RWPE1 (cell line): ENCODE measurements at places on chromosomes 3 and 15.

DNA sequence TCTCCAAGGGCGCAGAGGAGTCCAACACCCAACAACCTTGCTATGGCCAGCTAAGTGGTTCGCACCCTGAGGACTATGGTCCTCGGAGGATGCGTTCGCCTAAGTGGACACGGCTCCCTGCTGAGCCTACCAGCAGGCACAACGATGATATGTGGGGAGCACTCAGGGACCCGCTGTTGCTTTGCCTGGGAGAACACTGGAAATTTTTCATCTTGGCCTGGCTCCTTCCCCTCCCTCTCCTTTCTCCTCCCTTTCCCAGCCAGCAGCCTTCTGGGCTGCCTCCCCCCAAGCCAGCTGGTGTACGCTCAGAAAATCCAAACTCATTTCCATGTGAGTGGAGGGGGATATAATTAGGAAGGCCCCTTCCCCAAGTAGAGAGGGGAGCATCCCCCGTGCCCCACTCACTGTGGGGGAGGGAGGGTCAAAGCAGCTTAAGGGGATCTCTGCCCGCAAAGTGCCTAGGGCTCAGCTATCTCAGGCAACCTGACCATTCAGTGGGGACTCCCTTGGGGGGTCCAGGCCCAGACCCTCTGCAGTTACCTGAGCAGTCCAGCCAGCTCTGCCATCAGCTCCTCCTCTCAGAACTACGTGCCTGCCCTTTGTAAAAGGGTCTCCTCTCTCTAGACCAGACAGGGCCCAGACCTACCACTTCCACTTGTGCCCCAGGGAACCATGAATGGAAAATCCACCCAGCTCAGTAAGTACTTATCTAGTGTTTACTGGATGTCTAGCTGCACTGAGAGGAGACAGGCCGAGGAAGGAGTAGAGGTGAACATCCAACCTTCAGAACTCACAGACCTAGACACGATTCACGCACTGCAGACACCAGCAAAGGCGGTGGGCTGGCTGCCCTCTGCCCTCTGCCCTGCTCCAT lies 742 bp upstream of the SEMA7A start:
- DNase-seq: no peak

- DNase-seq: peak; percentile 14
Observed at GRCh38 chr15:79130535-79131130, 40.1 kb upstream of the RASGRF1 start.

- DNase-seq: peak; percentile 13
Observed at GRCh38 chr3:173529062-173529711, 131.6 kb downstream of the NLGN1 start.

DNA sequence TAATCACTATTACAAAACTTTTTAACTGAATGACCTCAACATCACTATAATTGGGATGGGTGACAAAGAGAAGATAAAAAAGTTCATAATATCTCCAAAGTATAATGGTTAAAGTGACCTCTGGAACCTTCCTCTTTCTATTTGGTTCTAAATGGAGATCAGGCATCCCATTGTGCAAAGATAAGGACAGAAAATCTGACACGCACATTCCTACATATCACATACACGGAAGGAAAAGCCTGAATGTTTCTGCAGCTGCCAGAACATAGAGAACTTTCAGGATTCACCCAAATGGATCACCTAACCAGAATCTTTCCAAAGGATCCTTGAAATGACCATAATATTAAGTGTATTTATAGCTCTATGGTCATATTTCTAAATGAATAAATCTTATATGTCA lies 128.2 kb downstream of the TFDP2 start:
- no peak for DNase-seq

- no peak for DNase-seq
Observed at GRCh38 chr3:25367025-25367424, 61.0 kb upstream of the RARB start.

GRCh38 chr3:139930211-139930610 lies 4.8 kb upstream of the CLSTN2 start:
- DNase-seq: no peak

GRCh38 chr3:184448321-184449160 lies 68.7 kb downstream of the CHRD start:
- peak; percentile 77 for DNase-seq

- DNase-seq: no peak
Observed at GRCh38 chr3:113606539-113607218, 74.3 kb downstream of the SIDT1 start.

DNA sequence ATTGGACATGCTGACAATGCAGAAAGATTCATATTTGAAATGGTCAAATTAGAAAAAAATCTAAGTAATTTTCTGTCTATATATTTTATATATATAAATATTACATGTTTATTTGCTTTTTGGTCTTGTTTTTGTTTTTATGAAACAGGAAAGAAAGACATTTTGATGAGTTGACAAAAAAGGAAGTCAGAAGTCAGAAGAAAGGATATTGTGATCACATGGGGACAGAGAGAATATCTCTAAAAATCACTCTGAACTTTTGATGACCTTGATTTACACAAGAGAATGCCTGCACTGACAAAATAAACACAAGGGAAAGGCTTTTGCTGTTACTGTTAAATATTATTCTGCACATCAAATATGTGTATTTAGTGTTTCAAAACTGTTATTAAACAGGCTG lies 811.2 kb downstream of the SI start:
- DNase-seq: no peak

GRCh38 chr15:99402014-99402729 lies 150.9 kb downstream of the LRRC28 start:
- DNase-seq: no peak

GRCh38 chr3:101119535-101119934 lies 126.3 kb upstream of the ABI3BP start:
- peak; percentile 6 for DNase-seq

DNA sequence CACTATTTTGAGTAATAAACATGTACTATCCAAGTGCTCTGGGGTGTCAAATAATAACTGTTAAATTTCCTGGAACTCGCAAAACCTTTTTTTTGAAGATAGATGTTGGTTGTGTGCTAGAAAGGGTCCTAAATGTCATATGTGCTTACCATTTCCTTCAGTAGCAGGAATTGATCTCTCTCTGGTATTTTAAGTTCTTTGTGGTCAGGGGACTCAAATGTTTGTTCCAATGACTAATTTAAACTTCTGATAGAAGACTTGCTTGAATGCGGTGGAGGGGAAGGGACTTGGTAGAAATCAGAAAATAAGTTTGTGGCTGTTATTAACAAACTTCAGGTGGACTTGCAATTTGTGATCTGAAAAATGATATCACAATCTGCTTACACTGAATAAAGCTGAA lies 26.8 kb downstream of the ARIH2 start:
- no peak for DNase-seq
